Tibial nerve (tissue), 4 donors: ENCODE measurements at places on chromosomes 4 and X. TPM values are rescaled to one million over a fixed set of nuclear protein-coding genes. Genes with fewer than 3 reads are reported as not detected.
A peak's percentile ranks its signal among the peaks of the same experiment; 100 is the strongest.

APLN gene
- 0.60 TPM for total RNA-seq

HPGD gene
- total RNA-seq: 3.5 TPM

SASH3 gene
- total RNA-seq: 10.5 TPM

PSMD10 gene
- total RNA-seq: 46.1 TPM

DNA sequence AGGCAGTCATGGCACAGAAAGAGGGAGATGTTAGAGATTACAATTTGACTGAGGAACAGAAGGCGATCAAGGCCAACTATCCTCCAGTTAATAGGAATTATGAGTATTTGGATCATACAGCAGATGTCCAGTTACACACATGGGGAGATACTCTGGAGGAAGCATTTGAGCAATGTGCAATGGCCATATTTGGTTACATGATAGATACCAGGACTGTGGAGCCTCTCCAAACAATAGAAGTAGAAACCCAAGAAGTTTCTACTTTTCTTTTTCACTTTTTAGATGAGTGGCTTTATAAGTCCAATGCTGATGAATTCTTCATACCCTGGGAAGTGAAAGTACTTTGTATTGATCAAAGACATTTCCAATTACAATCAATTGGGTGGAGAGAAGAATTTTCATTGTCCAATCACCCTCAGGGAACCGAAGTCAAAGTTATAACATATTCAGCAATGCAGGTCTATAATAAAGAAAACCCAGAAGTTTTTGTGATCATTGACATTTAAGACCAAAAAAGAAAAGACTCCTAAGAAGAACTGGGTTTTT lies 139.1 kb downstream of the MAB21L2 start:
- DNase-seq: no peak

DNA sequence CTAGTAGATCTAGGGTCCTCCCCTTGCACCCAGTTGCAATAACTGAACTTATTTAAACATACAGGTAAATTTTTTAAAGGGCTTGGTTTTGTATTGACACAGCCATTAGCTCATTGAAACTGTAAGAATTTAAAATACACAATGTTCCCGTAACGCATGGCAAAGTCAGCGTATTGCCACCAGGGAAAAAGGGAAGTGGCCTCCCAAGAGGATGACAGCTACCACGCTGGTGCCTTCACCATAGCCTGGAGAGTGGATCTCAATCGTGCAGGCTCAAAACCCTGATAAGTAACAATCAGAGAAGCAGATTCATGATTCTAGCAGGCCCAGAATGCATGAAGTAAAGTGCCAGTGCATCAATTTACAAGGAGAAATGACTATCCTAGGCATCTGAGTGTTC lies 49.4 kb upstream of the RELL1 start:
- DNase-seq: no peak

- DNase-seq: no peak
These were observed 56.9 kb upstream of the PRPS1 start for GRCh38 chrX:107571296-107571998.

- DNase-seq: peak; percentile 59
These were observed 332.7 kb upstream of the IGFBP7 start for GRCh38 chr4:57442831-57443291.

- no peak for DNase-seq
These were observed 485.7 kb upstream of the HS3ST1 start for GRCh38 chr4:11914406-11914805.
